ENCODE measurements at places on chromosomes 4 and X.

GRCh38 chrX:110317061-110317819 lies 645 bp downstream of the AMMECR1 start:
- peak; percentile 72 for DNase-seq

- no peak for DNase-seq
Observed at GRCh38 chr4:88865466-88865865, 167.8 kb upstream of the NAP1L5 start.

DNA sequence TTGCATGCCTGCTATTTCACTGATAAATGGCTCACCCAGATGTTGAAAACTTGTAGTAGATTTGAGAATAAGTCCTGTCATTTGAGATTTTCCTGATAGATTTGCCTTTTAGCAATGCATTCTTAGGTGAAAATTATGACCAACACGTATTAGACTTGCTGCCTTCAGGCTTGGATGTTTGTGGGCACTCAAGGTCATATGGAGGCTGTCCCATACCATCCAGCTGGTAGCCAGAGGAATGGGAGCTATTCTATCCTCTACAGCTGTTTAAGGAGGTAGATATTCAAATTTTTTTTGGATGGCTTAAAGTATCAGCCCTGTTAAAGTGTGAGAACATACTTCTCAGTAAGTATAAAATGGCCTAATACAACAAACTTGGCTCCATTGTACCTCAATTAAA lies 34.7 kb downstream of the RTL3 start:
- DNase-seq, result no peak

GRCh38 chr4:39429476-39430334 lies 23.0 kb downstream of the KLB start:
- DNase-seq, result no peak

GRCh38 chrX:48834383-48834709 lies 1.1 kb downstream of the PCSK1N start:
- DNase-seq, result no peak

Measured in suprapubic skin (tissue), 4 donors.